ENCODE measurements at places on chromosomes 16 and 17.

GRCh38 chr16:72783716-72784318 lies 264.1 kb downstream of the ZFHX3 start:
- no peak for DNase-seq

- no peak for DNase-seq
Observed at GRCh38 chr16:71792176-71792575, 16.5 kb downstream of the AP1G1 start.

GRCh38 chr17:44360826-44361225 lies 2.8 kb downstream of the FAM171A2 start:
- no peak for DNase-seq

- DNase-seq: no peak
Observed at GRCh38 chr16:49809062-49809461, 46.9 kb downstream of the ZNF423 start.

GRCh38 chr16:12500771-12501170 lies 302.9 kb downstream of the CPPED1 start:
- DNase-seq: peak; percentile 26

DNA sequence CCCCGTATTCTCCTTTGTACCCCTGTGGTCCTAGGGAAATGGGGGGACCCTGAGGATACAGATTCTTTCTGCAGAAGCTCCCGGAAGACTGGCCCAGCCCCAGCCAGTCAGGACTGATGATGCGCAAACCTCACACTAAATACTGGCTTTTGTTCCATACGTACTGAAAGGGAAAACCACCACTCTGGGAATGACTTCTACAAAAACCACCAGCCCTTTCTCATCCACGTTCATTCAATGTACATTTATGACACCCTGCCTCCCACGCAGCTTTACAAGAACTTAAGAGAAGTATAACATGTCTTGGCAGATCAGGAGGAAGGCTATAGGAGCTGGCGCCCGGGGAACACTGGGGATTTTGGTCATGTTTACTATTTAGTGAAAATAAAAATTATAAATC lies 70.6 kb downstream of the MARCHF10 start:
- DNase-seq: peak; percentile 60

- peak; percentile 88 for DNase-seq
Observed at GRCh38 chr17:14302431-14303099, 1.7 kb downstream of the HS3ST3B1 start.

- no peak for DNase-seq
Observed at GRCh38 chr17:72754513-72754912, 338.0 kb downstream of the SLC39A11 start.

GRCh38 chr16:65446427-65446826 lies 324.6 kb upstream of the CDH11 start:
- DNase-seq: no peak

- DNase-seq: no peak
Observed at GRCh38 chr17:68603656-68604055, 2.5 kb upstream of the FAM20A start.

GRCh38 chr16:83685615-83686165 lies 122.1 kb upstream of the HSBP1 start:
- DNase-seq: no peak

DNA sequence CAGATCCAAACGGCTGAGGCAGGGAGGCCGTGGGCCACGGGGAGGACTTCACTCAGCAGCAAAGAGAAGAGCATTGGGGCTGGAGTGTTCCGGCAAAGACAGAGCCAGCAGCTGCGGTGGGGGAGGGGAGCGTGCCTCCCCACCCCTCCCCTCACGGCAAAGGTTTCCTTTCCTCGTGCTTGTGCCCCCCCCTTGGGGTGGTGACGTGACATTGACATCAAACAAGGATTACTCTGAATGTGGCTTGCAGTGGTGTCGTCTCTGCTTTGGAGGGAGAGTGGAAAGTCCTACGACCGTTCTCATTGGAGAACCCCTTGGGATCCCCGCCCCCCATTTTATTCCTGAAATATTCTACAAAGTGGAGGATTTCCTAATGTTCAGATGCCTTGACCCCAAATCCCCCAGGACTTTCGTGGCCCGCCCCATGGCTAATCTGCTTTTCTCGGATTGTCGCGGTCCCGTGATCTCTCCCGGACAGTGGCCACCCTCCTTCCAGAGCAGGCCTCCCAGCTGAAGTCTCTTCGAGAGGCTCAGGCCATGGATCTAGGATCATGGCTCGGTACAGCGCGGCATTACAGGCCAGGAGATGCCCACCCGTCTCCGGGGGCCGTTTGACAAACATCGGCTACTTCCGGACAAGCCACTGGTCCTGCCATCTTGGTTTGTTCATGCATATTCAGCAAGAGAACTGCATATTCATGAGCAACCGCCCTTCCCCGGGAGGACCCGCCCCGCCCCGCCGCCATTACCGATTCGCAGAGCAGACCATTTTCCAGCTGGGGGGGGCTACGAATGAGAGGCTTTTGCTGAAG lies 705 bp upstream of the POLR2A start:
- peak; percentile 92 for DNase-seq

DNA sequence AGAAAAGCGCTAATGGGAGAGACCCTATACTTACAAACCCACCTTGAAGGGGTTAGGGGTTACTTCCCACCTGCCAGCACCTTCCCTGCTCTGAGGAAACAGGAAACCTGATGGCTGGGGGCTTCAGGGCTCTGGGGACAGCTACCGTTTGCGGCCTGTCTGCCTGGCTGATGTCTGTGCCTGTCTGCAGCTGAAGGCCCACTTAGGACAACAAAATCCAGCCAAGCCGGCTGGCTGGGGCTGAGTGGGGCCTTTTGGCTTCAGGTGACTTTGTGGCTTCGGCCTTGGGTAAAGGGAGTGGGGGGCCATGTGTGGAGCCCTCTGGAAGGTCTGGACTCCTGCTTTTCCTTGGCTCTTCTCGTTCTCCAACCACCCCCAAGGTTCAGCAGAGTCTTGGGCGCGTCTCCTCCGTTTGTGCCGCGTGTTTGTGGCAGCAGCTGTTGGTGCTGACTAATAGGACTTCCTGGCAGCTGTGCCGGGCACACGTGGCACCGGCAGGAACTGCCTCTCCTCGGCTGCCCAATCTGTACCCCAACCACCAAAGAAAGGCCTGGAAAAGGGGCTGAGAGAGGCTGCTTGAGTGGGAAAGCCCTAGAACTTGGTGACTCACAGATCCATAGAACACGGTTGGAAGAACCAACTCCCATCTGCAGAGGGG lies 186.7 kb downstream of the MSI2 start:
- DNase-seq: peak; percentile 71

GRCh38 chr17:4796552-4796920 lies 572 bp downstream of the PSMB6 start:
- DNase-seq: peak; percentile 67

GRCh38 chr17:45197555-45198334 lies 23.9 kb upstream of the FMNL1 start:
- peak; percentile 98 for DNase-seq

GRCh38 chr16:58125781-58126335 lies 3.3 kb downstream of the CFAP20 start:
- DNase-seq: no peak

DNA sequence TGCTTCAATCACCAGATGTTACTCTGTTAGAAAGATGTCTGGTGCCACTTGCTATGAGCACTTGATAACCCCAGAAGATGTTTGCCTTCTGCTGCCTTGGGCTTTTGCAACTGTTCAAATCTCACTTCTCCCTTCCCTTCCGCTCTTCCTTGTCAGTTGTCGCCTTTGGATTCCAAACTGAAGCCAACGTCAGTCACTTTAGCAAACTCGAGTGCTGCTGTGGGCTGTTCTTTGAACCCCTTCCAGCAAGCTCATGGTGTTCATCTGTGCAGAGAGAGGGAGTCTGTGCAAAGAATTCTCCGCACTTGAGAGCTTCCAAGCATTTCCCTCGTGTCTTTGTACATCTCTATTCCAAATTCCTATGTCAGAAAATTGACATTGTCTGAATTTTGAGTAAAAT lies 879.4 kb downstream of the CDH11 start:
- no peak for DNase-seq

- DNase-seq: no peak
Observed at GRCh38 chr16:4736546-4736945, 2.2 kb downstream of the DNAAF8 start.

- no peak for DNase-seq
Observed at GRCh38 chr17:61402073-61402541, 2.5 kb downstream of the TBX2 start.

DNA sequence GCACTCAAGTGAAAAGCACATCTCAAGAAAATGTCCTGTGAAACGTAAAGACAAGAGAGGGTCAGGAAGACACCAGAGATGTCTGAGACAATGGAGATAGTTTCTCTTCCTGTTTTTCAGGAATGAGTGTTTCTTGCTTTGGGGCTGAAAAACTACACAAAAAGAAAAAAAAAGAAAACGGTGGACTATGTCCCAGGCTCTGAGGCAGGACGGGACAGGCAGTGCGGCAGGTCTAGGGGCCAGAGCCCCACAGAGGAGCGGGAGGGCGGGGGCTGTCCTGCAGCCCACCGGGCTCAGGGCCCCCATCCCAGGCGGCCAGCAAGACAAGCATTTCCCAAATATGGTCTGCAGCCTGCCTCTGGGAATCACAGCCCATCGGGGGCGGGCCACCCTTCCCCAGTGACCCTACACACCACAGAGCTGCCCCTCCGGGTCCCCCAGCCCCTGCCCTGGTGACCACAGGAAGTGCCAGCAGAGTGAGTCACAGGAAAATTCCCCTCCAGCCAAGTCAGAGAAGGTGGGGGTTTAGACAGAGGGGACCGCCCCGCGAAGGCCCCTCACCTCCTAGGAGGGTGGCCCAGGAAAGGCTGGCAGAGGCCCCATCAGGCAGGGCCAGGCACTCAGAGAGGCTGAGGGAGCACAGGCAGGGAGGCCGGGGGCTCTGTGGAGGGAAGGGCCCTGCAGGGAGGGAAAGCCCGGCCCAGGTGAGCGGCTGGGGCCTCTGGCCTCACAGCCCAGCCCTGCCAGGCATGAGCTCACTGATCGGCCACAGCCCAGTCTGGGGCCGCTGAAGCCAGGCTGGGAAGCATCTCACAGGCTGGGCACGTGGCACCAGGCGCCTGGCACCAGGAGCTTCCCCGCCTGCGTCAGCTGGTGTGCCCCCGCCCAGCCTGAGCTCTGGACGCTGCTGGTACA lies 6.3 kb downstream of the BCAR1 start:
- DNase-seq: no peak

GRCh38 chr17:30559656-30560055 lies 82.4 kb downstream of the GOSR1 start:
- no peak for DNase-seq

- DNase-seq: no peak
Observed at GRCh38 chr16:1162701-1163566, 10.0 kb downstream of the CACNA1H start.

- no peak for DNase-seq
Observed at GRCh38 chr16:47660540-47660939, 199.4 kb downstream of the PHKB start.
